Activated CD8-positive, alpha-beta memory T cell treated with anti-CD3 and anti-CD28 coated beads, Interleukin-2, amount 50 U/mL, for 4 hours (primary cell): ENCODE measurements at places on chromosomes 5 and 9.

DNA sequence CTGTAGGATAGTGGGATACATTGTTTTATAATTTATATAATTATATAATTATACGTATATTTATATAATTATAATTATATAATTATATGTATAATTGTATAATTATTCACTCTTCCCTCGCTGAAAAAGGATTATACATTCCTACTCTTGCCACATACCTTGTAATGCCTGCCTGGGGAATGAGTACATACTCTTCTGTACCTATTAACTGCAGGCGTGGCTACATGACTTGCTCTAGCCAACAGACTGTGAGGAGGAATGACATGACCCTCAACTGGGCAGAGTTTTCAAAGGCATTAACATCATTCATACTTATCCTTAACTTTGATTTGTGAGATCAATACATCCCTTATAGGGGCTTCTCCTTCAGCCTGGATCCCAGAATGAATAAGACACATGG, 19.1 kb downstream of the ERMP1 start:
- no peak for DNase-seq

DNA sequence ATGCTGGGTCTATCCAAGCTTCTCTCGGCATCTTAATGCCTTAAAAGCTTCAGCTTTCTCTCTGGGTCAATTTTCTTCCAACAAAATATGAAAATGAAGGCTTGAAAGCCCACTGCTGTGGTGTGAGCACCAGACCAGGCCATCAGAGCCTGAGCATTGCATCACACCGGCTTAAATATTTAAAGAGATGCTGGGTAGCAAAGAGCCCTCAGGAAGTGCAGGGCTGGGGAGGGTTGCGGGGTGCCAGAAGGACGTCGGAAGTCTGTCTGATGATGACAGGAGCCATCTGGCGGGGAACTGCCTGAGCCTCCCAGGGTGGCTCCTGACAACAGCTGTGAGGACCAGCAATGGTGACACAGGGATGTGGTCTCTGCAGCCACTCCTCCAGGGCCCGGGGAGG, 185.5 kb downstream of the OLFM1 start:
- no peak for DNase-seq

GRCh38 chr9:35687306-35687705, 2.4 kb downstream of the TPM2 start:
- no peak for DNase-seq

GRCh38 chr9:112038017-112038408, 137.1 kb downstream of the SUSD1 start:
- DNase-seq: no peak

DNA sequence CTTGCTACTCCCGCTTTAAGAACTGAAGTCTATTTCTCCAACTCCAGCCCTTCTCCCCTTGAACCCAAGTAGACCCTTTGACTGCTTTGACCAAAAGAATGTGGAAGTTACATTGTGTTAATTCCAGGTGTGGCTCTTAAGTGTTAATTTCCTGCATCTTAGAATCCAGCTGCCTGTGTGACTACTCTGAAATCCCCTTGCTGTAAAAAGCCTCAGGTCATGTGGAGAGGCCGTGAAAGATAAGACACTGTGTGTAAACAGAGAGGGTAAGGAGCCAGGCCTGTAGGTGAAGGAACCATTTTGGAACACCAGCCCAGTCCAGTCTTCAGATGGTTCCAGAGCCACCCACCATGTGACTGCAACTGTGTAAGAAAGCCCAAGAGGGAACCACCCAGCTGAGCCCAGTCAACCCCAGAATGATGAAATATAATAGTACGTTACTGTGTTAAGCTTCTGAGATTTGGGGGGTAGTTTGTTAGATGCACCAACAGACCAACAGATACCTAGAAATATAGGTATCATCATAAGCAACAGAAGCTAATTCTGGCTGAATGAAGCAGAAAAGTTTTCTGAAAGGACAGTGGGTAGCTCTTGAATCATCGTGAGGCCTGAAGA, 59.4 kb upstream of the CCDC112 start:
- DNase-seq: no peak
